GOT3 (cell line): ENCODE measurements at places on chromosomes 5 and 9.

GRCh38 chr5:118040496-118040895 is 947.9 kb downstream of the DTWD2 start:
- no peak for DNase-seq

DNA sequence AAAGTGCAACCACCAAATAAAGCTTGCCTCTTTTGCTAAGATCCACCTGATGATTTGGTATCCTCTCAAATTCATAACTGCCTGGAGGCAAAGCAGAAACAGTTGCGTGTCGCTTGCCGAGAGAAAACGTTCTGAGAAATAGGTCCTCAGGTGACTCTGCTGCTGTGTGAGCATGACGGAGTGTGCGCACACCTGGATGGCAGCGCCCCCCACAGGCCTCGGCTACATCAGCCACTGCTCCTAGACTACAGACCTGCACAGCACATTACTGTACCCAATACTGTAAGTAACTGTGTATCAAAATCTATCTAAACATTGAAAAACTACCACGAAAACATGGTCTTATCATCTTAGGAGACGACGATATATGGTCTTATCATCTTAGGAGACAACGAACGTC is 87.4 kb downstream of the CAMSAP1 start:
- no peak for DNase-seq

GRCh38 chr5:149730620-149731331 is 666 bp downstream of the PPARGC1B start:
- no peak for DNase-seq

DNA sequence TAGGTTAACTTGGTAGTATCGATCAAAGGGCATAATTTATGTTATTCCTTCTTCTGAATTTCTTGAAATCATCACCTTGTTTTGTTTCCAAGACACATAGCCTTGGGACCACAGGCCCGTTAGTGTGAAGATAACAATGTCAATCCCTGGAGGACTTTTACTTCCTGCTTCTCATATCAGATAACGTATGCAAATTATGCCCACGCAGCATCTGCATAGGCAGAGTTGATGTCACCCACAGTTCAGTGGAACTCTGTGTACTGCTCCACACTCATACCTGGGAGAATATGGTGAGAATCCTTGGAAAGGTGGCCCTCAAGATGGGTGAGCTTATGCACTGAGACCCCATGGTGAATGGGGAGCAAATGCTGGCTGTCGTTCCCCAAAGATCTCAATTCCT is 95.0 kb downstream of the CFAP90 start:
- no peak for DNase-seq

DNA sequence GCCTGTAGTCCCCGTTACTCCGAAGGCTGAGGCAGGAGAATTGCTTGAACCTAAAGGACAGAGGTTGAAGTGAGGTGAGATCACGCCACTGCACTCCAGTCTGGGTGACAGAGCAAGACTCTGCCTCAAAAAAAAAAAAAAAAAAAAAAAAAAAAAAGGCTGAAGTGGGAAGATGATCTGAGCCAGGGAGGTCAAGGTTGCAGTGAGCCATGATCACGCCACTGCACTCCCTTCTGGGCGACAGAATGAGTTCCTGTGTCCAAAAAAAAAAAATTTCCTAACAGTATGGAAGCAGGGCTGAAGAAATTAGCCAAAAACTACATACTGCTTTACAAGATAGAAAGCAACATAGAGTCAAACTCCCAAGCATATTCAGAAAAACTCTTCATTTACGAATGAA is 132.8 kb downstream of the CPLANE1 start:
- DNase-seq: no peak

- no peak for DNase-seq
Observed at GRCh38 chr5:96930589-96930988, 5.3 kb upstream of the LNPEP start.

DNA sequence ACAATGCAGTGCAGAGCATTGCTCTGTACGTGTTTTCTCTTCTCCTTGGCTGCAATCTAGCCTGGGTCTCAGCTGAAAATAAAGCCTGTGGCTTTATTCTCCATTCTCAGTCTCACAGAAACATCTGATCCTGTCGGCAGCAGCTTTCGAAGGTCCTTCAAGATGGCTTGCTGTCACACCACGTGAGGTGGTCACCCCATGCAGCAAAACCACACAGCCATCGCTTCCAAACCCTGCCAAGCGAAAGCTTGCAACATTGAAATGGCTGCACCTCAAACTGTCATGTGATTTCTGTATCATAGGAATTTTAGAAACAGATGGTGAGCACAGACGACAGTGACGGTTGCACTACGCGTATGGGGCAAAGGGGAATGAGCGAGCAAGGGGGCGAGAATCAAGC is 98.5 kb upstream of the SMARCA2 start:
- no peak for DNase-seq

GRCh38 chr5:124436294-124436693 is 310.1 kb downstream of the ZNF608 start:
- DNase-seq: no peak

- no peak for DNase-seq
Observed at GRCh38 chr9:28808042-28808441, 1234.8 kb upstream of the C9orf72 start.

- DNase-seq: no peak
Observed at GRCh38 chr5:80797428-80798024, 142.7 kb upstream of the DHFR start.

DNA sequence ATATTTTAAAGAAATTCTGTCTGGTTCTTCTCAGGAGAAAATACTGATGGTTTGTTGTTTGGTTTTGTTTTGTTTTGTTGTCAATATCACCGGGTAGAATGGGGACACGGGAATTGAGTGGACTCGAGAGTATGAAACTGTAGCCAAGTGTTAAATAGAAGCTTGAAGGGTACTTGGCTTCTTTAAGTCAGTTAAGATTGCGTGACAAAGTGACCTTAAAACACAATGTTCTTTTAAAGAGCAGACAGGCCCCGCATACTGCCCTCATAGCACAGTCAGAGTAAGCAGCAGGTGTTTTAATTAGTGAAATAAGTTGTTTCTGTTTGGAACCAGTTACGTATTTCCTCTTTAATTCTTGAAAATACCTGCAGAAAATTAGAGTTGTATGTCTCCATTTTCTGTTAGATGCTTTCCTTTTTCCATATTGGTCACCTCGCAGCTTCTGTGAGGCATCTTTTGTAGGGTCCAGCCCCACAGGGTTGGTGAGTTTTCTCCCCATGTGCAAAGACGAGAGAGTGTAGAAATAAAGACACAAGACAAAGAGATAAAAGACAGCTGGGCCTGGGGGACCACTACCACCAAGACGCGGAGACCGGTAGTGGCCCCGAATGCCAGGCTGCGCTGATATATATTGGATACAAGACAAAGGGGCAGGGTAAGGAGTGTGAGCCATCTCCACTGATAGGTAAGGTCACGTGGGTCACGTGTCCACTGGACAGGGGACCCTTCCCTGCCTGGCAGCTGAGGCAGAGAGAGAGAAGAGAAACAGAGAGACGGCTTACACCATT is 9.6 kb downstream of the TRIP13 start:
- no peak for DNase-seq

DNA sequence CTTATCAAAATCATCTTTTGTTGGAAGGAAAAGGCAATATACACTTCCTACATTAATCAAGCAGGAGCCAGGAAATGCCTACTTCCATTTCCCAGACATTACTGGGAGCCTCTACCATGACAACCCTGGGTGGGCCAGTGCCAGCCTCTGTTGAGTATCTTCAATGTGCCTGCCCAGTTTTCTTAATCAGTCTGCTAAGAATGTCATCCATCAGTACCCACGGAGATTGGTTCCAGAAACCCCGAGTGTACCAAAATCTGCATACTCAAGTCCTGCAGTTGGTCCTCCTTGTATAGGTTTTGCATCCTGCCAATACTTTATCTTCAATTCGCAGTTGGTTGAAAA is 82.4 kb downstream of the MARCHF3 start:
- no peak for DNase-seq

DNA sequence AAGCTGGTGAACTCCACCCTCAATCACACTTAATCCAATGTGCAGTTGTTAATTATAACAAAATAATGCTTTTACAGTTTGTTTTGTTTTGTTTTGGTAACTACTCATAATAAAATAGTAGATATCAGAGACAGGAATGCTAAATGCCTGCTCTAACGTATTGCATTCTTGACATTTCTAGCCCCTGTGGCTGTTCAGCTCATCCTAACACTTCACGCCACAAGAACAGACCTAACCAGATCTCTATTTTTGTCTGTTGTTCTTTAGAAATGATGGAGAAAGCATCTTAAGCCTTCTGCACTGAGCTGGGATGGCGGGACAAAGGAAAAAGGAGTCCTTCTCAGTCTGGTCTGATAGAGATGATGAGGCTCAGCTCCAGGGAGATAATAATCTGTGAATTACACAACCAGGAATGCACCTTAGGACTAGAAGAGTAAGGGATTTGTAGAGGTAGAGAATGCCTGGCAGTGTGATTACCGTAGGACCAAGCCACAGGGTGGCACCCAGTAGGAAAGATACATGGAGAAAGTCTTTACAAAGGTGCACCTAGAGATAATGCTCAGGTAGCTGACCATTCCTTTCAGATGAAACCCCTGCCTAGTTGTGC is 628.8 kb downstream of the PDE4D start:
- DNase-seq: no peak

- no peak for DNase-seq
Observed at GRCh38 chr5:482021-482420, 39.0 kb downstream of the EXOC3 start.

GRCh38 chr5:74099538-74100267 is 473.7 kb downstream of the ARHGEF28 start:
- DNase-seq: no peak

GRCh38 chr5:68192679-68193060 is 22.9 kb upstream of the PIK3R1 start:
- DNase-seq: no peak

- DNase-seq: no peak
Observed at GRCh38 chr5:57232293-57233033, 58.6 kb downstream of the GPBP1 start.

- DNase-seq: no peak
Observed at GRCh38 chr5:17991775-17992174, 357.5 kb downstream of the TAF11L14 start.

DNA sequence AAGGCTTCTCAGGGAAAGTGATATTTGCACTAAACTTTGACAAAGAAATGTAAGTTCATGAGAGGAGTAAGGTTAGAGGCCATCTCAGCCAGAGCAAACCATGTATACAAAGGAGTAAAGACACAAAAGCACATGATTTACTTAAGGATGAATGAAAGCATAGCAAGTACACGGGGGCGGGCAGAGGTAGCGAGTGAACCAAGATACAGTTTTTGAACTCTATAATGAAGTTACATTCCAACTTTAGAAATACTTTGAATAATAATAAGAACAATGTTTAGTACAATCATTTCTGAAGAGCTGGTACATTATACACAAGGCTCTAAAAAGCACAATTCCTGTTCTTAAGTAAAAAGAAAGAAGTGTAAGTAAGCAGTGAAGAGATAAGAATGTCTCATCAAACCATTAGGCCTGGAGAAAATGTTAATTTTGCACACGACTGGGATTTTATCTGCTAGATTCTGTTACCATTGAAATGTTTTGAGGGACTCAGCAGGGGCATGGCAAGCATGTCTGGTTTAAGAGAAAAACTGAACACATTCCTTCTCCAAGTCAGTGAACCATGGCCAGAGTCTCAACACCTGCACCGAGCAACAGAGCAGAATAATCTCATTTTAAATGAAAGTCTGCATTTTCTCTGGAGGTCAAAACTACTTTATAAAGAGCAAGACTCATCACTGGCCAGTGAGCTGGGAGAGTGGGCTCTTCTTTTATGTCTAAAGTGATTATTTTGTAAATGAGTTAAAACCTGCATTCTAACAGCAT is 147.6 kb upstream of the TRPM3 start:
- no peak for DNase-seq

- DNase-seq: no peak
Observed at GRCh38 chr9:92729735-92730155, 34.9 kb downstream of the BICD2 start.

DNA sequence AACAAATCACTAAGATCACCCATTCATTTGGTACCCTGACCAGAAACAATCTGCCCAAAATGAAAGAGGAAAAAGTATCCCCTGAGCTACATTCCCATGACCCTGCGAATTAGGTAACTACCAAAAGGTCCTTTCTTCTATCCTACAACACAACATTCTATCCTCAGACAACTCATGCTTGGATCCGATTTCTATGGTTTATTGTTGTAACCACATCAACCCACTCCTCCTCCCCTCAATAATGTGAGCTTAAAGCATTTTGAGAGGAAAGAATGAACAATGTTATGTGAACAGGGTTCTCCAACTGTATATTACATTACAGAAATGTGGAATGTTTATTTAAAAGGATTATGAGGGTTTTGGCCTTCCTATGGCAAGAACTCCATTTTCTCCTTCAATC is 4.0 kb downstream of the SLC35D2 start:
- no peak for DNase-seq

GRCh38 chr5:119373449-119373858 is 17.6 kb downstream of the TNFAIP8 start:
- DNase-seq: no peak

DNA sequence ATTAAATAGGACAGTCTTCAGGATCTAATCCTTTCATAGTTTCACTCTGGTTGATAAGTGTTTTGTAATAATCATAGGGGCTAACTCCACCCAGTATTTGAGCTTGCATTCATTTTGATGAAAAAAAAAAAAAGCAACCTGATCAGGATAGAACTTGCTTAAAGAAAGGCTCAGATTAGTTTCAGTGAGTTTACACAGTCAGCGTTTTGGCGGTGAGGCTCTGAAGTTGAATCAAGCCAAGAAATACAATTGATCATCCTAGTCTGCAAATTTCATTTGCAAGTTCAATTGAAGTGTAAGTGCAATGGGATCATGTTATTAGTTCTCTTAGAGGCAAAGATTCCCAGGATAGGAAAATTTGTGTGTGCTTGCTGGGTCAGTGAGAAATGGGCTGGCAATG is 159.7 kb upstream of the ELL2 start:
- no peak for DNase-seq

DNA sequence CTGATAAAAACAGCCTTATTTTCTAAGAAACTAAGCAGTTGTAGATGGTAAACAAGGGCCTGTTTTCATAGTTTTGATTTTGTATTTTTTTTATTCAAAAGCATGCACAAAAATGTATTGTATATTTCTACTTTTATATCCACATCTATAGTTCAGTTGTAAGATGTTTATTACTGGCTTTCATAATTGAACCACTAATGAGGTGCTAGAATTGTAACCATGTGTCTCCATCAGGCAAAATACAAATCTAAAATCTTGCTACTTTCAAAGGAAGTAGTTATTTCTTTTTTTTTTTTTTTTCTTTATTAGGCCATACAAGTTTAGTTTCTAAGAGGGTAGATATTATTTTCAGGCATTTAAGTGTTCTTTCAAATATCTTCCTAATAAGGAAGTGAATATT is 1755.0 kb downstream of the MAT2B start:
- DNase-seq: no peak

GRCh38 chr5:10528056-10528816 is 35.6 kb upstream of the ANKRD33B start:
- DNase-seq: no peak

GRCh38 chr9:94665613-94666012 is 26.3 kb upstream of the FBP1 start:
- no peak for DNase-seq

DNA sequence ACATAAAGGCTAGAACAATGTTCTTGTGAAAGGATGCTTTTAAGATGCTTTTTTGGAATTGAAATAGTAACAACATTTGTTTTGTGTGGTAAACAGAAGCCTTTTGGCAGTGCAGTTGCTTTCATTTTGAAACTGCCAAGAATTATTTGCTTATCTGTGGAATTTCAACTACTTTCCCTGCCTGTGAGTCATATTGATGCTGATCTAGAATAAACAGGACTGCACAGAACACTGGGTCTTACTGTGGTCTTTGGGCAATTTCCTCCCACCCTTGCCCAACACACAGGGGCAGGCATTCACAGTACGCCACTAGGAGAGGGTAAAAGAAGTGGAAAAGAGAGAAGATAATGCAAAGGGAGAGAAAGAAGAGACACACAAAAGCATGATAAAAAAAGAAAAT is 483.7 kb downstream of the ELAVL2 start:
- no peak for DNase-seq
